Cortex of kidney (tissue), 1 donor: ENCODE measurements at places on chromosomes 12 and 14.

- no peak for DNase-seq
Measured at GRCh38 chr14:75911883-75912282, 69.9 kb downstream of the TGFB3 start.

DNA sequence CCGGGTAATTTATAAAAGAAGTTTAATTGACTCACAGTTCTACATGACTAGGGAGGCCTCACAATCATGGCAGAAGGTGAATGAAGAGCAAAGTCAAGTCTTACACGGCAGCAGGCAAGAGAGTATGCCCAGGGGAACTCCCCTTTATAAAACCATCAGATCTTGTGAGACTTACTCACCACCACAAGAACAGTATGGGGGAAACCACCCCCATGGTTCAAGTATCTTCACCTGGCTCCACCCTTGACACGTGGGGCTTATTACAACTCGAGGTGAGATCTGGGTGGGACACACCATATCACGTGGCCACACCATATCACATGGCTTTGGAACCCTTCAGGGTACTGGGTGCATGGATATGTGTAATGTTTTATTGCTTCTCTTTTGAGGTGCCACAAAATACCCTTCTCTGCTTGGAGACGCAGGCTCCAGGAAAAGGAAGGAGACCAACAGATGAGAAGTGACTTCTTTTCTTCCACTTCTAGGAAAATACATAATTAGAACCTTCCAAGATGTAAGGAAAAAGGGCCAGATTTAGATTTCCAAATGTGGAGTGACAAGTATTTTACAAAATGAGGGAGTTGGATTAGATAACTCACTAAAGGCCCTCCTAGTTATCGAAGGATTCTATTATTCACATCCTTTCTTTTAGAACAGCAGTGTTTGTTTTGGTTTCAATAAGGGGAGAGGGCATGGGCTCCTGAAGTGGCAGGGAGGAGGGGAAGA, 33.1 kb upstream of the ETFBKMT start:
- DNase-seq, result no peak

DNA sequence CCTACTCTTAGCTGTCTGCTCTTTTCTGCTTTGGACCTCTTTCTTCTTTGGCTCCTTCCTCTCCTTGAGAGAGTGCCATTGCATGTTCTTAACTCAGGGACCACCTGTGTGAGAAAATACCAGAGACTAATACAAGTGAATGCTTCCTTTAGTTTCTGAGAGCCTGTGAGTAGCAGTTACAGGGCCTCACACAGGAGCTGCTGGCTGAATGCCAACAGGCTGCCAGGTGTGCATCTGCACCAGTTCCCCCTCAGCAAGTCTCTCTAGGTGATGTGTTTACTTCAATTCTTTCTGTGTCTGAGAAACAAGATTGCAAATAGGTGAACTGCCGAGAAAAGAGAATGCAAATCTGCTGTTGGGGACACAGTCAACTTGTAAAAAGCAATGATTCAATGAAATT, 108.2 kb downstream of the STXBP6 start:
- no peak for DNase-seq

DNA sequence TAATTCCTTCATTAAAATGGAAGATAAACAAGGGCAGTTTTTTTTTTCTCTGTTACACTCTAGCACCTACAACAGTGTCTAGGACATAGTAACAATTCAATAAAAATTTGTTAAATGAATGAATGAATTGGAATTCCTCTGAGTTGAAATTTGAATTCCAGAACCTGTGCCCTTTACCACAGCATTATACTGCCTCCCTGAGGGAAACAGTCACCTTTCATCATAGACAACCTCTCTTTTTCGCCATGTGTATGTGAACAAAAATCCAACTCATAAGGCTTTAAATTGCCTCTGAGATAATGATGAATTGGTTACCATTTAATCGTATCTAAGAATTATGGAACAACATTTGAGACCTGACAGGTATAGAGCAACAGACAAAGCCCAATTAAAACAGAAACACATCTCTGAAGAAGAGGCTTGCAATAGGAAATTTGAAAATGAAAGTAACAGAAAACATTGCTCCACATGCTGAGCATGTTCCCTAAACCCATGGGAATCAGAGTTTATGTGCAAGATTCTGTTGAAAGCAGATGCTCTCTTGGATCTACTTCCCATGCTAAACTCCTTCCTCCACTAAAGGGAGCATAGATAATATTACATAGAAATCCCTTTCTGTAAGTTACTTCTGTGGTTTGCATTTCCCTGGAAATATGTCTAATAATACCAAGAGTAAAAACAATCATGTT, 657.8 kb downstream of the GALC start:
- DNase-seq, result no peak

GRCh38 chr14:31858868-31859267, 218.2 kb upstream of the ARHGAP5 start:
- DNase-seq, result no peak
